Stimulated activated CD8-positive, alpha-beta memory T cell treated with anti-CD3 and anti-CD28 coated beads, Interleukin-2, amount 100 ng/mL, for 48 hours (primary cell): ENCODE measurements at places on chromosomes 3 and 15.

- DNase-seq = no peak
Measured at GRCh38 chr3:69691860-69692259, 47.4 kb upstream of the MITF start.

- no peak for DNase-seq
Measured at GRCh38 chr15:94015324-94015723, 216.0 kb upstream of the MCTP2 start.

GRCh38 chr15:66647358-66647757 lies 54.7 kb upstream of the SMAD6 start:
- DNase-seq = no peak

DNA sequence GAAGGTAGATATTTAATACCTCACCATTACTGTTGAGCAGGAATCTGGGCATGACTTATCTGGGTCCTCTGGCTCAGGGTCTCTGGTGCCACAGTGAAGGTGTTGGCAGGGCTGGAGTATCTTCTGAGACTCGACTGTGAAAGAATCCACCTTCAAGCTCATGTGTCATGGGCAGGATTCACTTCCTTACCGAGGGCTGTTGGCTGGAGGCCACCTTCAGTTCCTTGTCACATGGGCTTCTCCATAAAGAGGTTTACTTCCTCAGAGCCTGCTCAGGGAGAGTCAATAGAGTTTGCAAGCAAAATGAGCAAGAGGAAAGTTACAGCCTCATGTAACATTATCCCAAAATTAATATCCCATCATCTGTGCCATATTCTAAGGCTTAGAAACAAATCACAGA lies 459.5 kb downstream of the NR2F2 start:
- DNase-seq = no peak

GRCh38 chr3:183099838-183100204 lies 525 bp upstream of the MCCC1 start:
- DNase-seq = no peak

- DNase-seq = no peak
Measured at GRCh38 chr3:190467922-190468321, 18.2 kb upstream of the TMEM207 start.

GRCh38 chr3:120841264-120841663 lies 66.7 kb upstream of the STXBP5L start:
- no peak for DNase-seq

DNA sequence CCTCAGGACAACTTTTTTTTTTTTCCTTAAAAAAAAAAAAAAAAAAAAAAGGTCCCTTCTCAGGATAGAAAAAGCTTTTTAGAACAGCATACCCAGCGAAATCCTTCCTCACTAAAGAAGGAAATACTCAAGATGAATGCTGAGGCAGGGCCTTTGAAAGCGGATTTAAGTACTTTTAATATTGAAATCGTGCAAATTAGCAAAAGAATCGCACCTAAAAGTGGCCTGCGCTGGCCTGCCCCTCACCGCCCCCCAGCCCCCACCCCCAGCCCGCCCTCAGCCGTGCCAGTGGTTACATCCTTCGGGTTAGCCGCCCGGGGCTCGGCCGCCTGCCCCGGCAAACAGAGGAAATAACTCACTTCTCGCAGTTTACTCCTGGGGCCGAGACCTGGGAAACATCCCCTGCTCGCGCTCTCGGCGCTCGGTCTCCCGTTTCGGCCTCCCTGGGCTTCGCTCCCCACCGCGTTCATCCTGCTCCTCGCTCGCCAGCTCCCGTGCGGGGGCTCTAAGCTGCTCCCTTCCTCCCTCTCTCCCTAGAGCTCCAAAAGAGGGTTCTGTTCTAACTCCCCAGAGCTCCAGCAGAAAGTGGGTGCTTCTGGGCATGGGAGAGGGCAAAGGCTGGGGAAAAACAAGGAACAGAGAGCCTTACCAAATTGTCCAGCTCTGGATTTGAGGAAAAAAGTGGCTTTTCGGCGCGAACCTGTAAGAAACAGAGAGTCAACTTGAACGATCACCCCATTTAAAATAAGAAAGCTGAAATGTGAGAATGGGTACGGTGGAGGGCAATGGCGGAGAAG lies 5.2 kb downstream of the MEIS2 start:
- no peak for DNase-seq

GRCh38 chr15:43390723-43391122 lies 19.8 kb downstream of the TUBGCP4 start:
- DNase-seq = no peak

DNA sequence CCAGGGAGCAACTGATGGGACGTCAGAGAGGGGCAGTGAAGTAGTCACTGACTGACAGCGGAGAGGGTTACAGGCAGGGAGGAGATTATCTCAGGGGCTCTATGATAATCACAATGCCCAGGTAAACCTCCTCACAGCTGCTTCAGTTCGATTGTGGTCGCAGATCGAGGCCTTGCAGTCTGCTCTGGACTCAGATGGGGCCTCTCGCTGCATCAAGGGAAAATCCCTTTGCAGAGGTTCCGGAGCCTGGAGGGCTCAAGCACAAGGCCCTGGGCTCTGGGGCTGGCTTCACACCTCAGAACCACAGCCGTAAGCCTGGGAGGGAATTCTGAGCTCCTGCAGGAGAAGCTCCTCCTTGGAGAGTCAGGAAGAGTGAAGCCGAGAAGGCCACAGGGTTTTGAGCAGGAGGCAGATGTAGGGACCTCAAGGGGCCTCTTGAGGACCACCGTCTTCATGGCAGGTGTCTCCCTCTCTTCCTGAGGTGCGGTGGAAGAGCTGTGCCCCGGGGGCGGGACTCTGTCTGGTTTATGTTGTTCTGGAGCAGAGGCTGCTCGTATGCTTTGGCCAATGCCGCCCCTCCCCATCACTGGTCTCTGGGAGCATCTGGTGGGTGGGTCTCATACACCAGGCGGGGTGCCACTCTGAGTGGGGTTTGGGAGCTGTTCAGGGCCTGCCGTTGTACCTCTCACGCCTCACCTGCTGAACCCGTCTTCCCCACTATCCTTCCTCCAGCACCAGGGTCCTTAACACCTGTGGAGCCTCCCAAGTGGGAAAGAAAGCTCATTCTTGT lies 19.5 kb upstream of the SNRPA1 start:
- DNase-seq = no peak

GRCh38 chr3:23479026-23479425 lies 275.9 kb downstream of the UBE2E2 start:
- no peak for DNase-seq

DNA sequence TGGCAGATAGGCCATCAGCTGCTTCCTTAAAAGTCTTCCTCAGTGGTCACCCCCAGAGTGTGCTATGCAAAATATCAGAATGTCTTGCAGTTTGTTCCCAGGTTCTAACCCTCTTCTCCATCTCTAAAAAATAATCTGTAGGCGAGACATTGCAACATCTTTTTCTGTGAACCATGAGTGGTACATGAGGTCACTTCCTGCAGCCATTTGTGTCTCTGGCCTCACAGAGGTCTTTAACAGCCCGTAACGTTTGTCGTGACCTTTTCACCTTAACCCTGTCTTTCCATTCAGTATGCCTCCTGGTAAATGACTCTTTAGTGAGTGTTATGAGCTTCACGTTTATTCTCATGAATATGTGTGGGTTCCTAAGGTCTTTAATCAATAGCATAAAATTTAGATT lies 145.4 kb downstream of the KLHL25 start:
- no peak for DNase-seq
